Stimulated activated naive CD4-positive, alpha-beta T cell (primary cell): ENCODE measurements at places on chromosomes 1 and 21.

- DNase-seq, result no peak
Observed at GRCh38 chr1:14623090-14623489, 24.6 kb downstream of the KAZN start.

GRCh38 chr1:76620371-76620770 is 246.9 kb upstream of the ST6GALNAC5 start:
- DNase-seq, result no peak

GRCh38 chr1:107263291-107263915 is 122.6 kb downstream of the NTNG1 start:
- DNase-seq, result no peak

- no peak for DNase-seq
Observed at GRCh38 chr1:59678493-59679228, 136.1 kb upstream of the HOOK1 start.

- DNase-seq, result no peak
Observed at GRCh38 chr1:208154040-208154439, 90.1 kb downstream of the PLXNA2 start.

DNA sequence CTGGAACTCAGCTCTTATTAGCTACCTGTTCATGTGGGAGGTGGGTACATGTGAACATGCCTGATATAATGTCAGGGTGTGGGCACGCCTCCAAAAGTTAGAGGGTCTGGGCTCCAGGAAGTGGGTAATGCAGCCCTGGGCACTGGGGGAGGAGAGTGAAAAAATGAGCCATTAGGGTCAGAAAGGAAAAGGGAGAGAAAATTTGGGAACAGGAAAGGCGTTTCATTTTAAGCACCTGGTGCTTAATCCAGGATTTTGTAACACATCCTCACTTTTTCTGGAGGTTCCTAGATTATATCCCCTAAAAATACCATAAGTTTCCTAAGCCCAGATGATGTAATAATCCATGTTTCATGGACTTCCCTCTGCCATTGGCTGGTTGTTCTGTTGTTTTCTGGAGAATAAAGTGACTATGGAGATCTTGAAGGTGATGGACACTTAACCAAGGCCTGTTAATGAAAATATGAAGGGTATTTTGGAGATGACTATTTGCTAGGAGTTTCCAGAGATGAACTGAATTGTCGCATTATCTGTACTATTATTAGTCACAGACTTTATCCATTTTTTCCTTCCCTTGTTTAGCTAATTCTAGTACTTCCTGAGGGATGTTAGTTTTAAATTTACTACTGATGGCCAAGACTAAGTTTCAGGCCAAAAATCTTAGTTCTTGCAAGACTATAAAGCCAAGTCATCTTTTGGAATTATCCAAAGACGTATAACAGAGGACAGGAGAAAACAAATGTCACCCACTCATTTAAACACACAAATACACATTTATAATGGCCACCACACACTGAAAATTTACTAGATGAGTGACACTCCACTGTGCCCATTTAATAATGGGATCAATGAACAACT is 24.4 kb upstream of the TARBP1 start:
- no peak for DNase-seq

GRCh38 chr1:172724765-172725613 is 66.1 kb downstream of the FASLG start:
- DNase-seq, result no peak

- DNase-seq, result no peak
Observed at GRCh38 chr1:219371471-219371870, 197.8 kb downstream of the LYPLAL1 start.

GRCh38 chr21:24118738-24119459 is 1488.4 kb downstream of the MRPL39 start:
- DNase-seq, result no peak

DNA sequence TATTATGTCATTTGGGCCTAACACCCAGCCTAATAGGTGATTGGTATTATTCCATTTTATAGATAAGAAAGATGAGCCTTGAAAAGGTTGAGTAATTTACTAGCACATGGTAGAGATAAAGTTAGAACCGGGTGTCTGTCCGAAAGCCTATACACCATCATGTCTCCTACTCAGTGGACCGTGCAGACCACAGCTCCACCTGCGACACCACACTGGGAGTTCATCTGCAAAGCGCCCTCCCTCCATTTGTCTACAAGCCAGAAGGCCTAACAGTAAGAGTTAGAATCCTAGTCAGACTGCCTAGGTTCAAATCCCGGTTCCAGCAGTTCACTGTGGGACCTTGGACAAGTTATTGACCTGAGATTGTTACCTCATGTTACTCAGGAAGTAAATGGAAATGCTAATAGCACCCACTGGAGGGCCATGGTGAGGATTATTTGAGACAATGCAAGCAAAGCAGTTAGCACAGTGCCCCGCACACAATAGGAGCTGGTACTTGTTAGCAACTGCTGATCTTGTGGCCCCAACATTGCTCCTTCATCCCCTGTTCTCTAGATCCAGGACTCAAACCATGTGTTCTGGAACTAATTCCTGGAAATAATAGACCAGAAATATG is 20.5 kb downstream of the ARMH1 start:
- DNase-seq, result no peak

GRCh38 chr21:16156841-16157489 is 427.2 kb downstream of the USP25 start:
- DNase-seq, result no peak

DNA sequence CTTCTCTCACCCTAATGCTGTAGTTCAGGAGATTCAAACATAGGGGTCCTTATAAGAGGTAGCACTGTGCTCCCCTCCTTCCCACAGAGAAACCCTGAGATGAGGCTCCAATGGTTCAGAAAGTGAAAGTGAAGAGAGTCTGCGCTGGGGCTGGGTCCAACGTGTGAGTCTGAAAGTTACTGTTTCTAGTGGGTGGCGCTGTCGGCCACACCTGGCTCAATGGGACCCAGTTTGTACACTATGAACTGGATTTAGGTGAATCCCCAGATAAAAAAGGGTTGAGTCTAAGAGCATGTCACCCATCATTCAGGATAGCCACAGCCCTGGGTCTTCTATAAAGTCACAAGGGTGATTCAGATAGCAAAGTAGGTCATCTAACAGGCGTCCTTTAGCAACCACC is 2.8 kb downstream of the SMCP start:
- no peak for DNase-seq

GRCh38 chr1:201468501-201468843 is 516 bp downstream of the PHLDA3 start:
- DNase-seq, result no peak

DNA sequence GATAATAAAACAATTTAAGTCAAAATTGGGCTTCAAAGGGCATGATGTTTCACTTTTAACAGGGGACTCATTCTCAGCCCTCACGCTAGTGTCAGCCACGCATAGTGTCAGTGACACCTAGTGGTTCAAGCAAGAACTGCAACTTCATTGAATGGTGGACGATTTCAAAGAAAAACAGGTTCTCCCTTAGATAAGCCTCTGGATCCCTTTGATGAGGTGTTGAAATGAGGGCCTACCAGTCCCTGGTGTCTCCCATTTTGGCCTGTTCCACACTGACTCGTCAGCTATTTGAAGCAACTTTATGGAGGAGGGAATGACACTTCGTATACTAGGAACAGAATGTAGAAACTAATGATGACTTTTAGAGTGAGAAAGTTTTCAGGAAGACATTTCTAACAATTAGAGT is 56.2 kb downstream of the FCRL5 start:
- no peak for DNase-seq

- no peak for DNase-seq
Observed at GRCh38 chr1:116433275-116434257, 60.5 kb downstream of the ATP1A1 start.

GRCh38 chr1:248813546-248813945 is 12.2 kb downstream of the SH3BP5L start:
- DNase-seq, result no peak

DNA sequence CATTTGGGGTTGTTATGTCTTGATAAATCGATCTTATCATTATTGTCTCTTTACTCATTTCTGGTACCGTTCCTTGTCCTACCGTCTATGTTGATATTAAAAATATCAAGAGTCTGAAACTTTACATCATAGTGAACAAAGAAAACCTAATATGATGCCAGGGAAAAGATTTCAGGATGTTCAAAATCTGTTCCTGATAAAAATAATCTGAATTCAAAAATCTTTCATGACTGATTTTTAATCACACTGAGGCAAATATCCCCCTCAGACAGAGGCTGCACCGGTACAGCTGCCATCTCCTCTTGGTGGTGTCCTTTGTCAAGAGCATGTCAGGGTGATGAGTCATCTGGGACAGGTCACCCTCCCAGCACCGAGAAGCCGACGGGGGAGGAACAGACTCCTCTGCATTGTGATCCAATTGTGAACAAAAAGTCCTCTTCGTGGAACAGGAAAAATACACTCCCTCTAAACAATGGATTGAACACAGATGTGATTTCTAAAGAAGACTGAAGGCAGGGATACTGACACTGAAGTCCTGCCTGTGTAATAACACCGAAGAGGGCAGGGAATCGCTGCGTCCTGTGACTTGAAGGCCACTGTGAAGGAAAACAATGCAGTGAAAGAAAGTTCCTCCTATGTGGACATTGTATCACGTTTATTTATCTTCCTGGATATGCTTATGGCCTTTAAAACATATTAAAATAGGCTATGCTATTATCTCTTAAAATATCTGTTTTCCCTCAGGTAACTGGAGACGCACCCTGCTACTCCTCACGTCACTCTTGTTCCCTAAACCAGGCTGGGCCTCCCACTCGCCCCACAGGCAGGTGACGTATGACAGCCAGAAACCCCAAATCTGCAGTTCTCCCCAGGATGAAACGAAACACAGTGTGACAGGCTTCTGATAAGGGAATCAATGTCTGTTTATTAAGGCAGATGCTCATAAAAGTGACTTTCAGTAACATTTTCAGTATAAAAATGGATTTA is 4.3 kb upstream of the SPATC1L start:
- DNase-seq, result no peak

DNA sequence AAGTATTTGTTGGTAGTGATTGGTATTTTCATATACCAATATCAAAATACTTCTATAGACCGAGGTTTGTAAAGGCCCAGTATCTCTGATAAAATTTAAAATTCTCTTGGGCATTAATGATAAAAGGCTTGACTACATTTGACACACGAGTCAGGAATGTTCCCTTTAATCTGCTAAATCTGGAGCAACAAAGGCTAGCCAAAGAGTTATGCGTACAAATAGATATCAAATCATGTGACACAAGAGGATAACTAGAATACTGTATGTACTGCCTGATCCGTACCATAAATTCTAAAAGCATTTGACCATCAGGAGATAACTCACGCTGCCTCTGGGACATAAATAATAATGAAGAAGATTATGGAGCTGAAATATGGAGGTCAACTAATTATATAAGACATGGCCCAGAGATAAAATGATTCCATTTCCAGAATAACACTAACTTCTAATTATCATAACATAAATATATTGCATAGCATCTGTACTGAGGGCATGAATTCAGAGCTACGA is 64.2 kb upstream of the SH3GLB1 start:
- DNase-seq, result no peak

- no peak for DNase-seq
Observed at GRCh38 chr1:231465051-231465450, 43.0 kb upstream of the EGLN1 start.

DNA sequence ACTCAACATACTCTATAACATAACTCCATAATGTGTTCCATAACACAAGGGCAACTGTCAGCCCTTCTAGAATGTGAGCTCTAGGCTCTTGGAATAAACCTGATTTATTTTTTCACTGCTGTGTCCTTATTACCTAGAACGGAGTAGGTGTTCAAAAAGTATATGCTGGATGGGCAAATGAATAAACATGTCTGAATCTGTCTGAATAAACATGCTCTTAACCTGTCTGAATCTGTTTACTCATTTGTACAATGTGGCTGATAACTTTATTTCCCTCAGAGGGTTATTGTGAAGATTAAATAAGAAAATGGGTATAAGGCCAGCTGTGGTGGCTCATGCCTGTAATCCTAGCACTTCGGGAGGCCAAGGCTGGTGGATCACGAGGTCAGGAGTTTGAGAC is 42.3 kb downstream of the AZIN2 start:
- DNase-seq, result no peak

DNA sequence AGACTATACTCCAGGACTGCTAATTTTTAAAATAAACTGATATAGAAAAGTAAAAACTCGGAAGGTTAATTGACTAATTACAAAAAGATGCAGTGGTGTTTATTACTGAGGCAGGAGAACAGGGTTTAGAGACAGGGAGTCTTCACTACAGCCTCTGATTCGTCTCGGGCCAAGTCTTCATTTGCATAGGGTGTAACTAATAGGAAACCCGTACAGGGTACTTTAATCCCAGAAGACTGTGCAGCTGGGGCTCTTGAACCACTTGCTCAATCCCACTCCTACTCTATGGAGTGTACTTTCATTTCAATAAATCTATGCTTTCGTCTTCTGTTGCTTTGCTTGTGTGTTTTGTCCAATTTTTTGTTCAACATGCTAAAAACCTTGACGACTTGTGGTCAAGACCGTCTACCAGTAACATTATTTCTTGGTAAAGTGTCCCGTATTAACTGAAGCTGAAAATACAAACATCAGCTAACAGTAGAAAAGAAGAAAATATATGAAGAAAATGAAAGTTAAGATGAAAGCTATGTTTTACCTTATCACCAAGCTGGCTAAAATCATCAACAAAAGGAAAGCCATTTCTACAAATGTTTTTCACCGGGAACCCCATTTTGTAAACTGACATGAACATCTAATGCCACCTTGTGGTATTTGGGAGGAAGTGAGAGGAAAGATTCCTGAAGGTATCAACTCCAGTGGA is 8.0 kb downstream of the SDHB start:
- DNase-seq, result peak; percentile 20

- DNase-seq, result no peak
Observed at GRCh38 chr1:203229471-203230135, at the start of gene CHIT1. TSS of gene CHIT1 (minus strand) at chr1:203229673. CDS start at chr1:203229636, 37 bp downstream.

GRCh38 chr1:225677350-225678124 is 24.6 kb upstream of the ENAH start:
- no peak for DNase-seq

DNA sequence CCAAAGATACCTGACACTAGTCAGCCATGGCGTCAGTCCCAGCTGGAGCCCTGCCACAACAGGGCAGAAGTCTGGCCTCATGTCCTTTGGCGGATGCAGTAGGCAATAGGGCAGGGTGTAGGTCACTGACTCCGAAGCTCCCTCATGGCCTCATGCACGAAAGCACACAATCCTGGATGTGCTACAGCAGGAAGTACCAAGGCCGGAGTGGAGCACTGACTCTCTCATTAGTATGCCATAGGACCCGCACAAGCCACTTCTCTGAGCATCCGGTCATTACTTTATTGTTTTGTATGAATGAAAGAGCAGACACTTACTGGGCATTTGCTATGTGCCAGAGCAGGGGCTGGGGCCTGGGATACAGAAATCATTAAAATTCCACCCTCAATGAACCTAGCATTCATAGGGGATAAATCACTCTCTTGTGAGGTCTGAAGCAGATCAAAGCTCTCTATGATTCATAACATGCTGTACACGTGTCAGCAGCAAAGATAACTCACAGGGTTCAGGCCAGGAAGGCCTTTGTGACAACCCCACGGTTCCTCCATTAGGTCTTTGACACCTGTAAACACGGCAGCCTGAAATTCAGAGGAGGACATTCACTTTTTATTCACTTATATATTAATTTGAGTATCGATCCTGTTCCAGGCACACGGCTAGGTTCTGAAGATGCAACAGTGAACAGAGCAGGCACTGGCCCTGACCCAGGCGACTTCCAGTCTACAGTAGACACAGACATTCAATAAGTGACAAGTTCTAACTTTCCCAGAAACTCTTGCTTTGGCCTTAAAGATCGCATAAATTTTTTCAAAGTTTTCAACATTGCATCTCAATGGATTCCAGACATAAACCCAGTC is 357.9 kb upstream of the USP24 start:
- no peak for DNase-seq
